Calu3 (cell line): ENCODE measurements at places on chromosomes 12 and 14.
A peak's percentile ranks its signal among the peaks of the same experiment; 100 is the strongest.

DNA sequence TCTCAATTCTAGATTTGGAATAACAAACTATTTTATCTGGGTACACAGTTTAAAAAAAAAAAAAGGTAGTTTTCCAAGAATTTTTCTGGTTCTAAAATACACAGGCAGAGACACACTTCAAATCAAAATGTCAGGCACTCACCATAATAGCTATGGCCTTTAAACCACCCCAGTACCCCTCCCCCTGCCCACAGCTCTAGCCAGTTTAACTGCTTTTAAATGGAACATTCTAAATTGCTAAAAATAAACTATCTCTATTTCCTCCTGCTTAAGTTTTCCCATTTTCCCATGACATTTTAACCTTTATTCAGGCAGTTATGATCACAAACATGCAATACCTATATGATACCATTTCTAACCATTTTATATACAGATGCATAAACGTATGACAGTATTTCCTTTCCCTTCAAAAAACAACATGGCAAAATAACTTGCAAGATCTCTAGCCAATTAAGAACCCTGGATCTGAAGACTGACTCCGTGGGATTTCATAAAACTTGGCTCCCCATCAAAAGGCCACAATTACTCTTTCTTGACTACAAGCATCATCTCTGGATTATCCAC lies 46.3 kb downstream of the PPP2R5E start:
- no peak for DNase-seq

DNA sequence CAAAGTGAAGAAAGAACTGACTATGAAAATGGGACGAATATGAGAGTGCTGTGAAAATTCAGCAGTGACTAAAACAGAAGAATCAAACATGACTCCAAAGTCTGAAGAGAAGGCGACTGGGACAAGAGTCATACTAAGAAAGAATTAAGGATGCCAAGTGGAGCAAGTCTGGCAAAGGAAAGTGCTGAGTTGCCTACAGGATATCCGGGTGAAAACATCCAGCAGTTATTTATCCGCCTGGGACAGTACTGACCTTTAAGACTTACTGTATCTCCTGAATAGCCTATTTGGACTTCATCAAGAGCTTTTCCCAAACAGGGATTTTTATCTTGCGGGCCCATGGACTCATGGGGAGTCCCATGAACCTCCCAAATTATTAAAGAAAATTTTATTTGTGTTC lies 41.1 kb downstream of the KICS2 start:
- no peak for DNase-seq

DNA sequence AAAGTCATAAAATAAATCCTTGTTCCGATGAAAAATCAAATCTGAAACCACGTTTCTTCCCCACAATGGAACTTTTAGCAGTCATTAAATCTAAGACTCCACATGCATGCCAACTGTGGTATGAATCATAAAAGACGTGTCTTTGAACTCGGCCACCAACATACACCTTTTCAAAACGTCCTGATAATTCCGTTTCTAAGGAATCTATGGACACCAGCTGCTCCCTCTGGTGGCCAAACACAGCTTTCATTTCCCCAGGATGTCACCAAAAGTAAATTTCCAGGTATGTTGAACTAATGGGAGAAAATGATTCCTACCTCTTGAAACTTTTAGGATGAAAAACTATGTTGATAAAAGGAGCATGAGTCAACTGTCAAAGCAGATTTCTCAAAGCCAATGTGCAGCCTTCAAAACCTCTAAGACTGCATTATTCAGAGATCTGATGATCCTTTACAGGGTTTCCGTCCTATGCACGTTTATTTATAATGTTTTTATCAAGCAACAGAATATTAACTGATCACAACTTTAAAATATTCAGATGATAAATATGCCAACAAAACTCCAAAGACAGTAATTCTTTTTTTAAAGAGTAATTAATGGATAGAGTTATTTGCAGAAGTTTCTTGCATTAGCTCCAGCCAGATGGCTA lies 96.2 kb downstream of the CIT start:
- peak; percentile 71 for DNase-seq

GRCh38 chr14:79967001-79967400 lies 244.3 kb downstream of the DIO2 start:
- DNase-seq, result no peak
